ENCODE measurements at places on chromosomes 11 and 22.

GRCh38 chr11:70854901-70855556, 397.3 kb downstream of the SHANK2 start:
- no peak for DNase-seq

DNA sequence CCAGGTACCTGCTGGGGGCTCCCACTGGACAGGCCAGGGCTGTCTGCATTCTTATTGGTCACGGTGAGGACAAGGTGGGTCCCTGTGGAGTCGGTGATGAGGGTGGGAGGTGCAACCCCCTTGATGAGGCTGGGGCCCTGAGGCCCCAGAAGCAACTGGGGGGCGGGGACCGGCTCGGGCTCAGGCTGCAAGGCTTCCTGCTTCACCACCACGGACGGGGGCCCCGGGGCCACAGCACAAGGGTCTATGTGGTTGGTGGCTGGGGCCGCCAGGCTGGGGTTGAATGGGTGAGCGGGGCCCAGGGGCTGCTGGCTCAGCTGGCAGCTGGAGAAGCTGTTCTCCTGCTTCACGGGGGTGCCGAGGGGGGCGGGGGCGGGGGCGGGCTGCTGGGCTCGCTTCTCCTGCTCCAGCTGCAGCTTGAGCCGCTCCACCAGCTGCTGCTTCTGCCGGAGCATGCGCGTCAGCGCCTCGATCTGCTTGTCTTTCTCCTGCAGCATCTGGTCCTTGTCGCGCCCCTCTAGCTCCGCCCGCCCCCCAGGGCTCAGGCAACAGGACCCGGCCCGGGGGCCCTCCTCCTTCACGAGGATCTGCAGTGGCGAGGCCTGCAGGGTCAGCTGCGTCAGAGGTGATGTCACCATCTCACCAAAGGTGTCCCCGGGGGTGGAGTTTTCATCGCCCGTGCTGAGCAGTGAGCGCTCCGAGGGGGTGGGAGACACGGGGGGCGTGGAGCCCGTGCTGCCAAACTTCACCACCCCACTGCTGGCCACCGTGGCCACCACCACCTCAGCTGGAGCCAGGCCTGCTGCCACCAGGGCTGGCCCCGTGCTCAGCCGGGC, 48.2 kb downstream of the SGSM3 start:
- DNase-seq: no peak

- no peak for DNase-seq
Observed at GRCh38 chr11:130830566-130830965, 85.7 kb downstream of the SNX19 start.

DNA sequence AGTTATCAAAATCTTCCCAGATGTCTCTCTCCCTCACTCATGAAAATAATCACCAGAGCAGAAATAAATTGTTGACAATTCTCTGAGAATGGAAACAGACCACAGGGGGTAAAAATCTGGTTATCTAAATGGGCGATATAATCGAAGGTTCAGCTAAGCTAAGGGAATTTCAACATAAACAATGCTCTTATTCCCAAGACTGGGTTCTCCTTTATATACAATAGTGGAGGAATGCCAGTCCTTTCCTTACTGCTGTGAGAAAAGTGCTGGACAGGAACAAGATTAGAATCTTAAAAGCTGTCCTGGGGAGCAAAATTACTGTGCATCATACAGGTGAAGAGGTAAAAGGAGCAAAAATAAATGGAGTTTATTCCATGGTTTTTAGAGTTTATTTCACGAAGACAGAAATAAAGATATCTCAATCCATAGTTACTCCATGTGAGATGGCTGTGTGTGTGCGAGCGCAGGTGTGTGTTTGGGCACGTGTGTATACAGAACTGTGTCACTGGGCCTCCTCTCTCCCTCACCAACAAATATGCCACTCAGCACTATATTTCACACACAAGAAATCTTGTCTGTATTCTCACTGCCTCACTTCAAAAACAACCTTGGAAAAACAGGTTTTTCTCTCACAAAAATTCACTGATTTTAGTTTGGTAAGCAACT, 385.6 kb downstream of the DCDC1 start:
- DNase-seq: no peak

DNA sequence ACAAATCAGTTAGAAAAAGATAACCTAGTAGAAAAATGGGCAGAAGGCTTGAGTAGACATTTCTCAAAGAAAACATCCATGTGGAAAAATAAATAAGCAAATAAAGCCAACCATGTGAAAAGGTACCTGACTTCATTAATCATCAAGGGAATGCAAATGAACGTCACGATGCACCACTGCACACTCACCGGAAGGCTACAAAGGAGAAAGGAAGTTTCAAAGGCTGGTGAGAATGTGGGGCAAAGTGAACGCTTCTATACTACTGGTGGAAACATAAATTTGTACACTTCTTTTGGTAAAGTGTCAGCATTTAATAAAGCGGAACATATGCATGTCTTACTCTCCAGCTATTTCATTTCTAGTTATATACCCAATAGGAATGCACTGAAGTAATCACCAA, 166.8 kb downstream of the CSNK2A3 start:
- no peak for DNase-seq

GRCh38 chr22:31998784-31999385, 44.2 kb upstream of the SLC5A1 start:
- DNase-seq: no peak

DNA sequence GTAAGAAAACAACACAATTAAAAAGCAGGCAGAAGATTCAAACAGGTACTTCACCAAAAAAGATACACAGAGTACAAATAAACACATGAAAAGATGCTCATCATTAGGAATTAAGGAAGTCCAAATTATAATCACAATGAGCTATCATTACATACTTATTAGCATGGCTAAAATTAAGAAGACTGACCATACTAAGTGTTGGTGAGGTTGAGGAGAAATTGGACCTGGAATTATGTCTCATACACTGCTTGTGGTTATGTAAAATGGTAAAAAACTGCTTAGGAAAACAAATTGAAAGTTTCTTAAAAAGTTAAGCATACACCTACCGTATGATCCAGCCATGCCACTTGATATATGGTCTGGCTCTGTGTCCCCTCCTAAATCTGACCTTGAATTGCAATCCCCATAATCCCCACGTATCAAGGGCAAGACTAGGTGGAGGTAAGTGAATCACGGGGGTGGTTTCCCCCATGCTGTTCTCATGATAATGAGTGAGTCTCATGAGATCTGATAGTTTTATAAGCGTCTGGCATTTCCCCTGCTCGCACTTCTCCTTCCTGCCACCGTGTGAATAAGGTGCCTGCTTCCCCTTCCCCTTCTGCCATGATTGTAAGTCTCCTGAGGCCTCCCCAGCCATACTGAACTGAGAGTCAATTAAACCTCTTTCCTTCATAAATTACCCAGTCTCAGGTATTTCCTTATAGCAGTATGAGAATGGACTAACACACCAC, 4.8 kb downstream of the SAAL1 start:
- no peak for DNase-seq

DNA sequence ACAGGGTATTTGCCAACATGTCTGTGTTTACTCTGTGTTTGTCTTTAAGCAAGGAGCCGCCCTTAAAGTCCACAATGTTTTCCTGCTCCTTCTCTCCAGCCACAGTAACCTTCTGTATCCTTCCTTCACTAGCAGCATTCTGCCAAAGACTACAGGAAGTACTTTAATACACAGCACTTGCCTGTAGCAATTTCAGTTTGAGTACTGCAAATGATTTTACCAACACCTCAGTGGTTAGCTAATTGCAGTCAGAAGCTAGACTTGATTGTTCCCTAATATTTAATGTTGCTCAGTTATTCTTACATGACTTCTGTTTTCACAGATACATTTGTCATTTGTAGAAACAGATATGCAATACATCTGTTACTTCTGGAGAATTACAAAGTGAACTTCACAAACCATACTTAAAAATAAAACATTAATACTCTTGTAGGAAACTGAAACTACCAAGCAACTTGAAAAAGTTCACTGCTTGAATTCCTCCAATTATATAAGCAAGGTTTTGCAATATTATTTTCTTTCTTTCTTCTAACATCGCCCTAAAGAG, 69.1 kb downstream of the FCHSD2 start:
- DNase-seq: no peak

DNA sequence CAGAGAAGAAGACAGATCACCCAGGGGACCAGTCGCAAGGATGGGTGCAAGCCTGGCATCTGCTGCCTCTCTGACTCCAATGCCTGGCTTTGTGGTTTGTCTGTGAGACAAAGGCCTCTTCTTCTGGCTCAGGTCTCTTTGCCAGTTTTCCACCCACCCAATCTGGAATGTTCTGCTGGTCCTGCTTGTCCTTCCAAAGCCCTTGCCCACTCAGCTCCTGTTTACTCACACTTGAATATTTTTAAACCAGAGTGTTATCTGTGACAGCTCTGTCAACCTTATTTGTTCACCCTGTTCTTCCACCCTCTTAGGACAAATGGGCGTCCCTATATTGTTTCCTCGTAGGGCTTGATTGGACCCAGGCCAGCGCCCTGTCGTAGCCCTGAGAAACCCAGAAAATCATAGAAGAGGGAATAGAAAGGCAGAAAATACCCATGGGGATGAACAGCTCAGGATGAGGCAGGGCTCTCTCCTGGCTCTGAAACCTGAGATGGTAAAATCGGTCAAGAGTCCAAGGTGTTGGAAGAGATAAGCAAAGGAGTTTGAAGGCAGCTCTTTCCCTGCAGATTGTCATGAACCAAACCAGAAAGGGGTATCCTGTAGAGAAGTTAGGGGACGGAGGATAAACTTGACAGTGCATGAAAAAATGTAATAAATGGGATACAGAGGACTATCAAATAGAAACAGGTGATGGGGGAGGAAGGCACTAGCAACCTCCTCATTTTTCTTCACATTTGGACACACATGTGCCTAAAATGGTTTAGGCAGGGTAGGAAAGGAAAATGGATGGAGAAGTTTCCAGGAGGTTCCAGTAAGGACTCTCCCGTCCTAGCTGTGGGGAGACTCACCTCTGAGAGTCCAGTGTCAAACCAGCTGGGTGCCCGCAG, 651 bp downstream of the CRYAB start:
- no peak for DNase-seq

- DNase-seq: no peak
Observed at GRCh38 chr11:13183094-13183825, 94.3 kb upstream of the BMAL1 start.

DNA sequence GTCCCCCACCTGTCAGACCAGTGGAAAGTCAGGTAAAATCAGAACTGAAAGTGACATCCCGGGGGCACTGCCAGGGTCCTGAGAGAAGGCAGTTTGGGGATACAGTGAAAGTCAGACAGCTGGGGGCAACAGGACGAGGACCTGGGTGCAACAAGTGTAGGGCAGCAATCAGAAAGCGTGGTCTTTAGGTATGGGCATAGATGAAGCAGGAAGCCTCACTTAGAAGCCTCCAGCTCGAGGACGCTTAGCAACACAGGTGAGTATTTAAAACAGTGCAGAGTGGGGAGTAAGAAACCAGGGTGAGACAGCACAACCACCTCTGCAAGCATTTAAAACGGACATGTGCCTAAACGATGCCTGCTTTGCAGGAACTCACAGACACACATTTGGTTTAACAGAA, 64.6 kb upstream of the POU2AF1 start:
- no peak for DNase-seq

GRCh38 chr22:23806837-23807236, 20.1 kb downstream of the SMARCB1 start:
- no peak for DNase-seq

DNA sequence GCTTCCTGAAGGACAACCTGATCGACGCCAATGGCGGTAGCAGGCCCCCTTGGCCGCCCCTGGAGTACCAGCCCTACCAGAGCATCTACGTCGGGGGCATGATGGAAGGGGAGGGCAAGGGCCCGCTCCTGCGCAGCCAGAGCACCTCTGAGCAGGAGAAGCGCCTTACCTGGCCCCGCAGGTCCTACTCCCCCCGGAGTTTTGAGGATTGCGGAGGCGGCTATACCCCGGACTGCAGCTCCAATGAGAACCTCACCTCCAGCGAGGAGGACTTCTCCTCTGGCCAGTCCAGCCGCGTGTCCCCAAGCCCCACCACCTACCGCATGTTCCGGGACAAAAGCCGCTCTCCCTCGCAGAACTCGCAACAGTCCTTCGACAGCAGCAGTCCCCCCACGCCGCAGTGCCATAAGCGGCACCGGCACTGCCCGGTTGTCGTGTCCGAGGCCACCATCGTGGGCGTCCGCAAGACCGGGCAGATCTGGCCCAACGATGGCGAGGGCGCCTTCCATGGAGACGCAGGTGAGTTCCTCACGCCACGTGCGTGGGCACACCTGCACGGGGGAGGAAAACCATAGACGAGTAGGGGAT, 1.5 kb downstream of the BCR start:
- no peak for DNase-seq

- no peak for DNase-seq
Observed at GRCh38 chr22:23457380-23457985, 122.6 kb downstream of the IGLL1 start.

- DNase-seq: no peak
Observed at GRCh38 chr11:64758330-64759079, 1.3 kb downstream of the PYGM start.

GRCh38 chr22:26199665-26200064, 30.4 kb downstream of the SEZ6L start:
- no peak for DNase-seq

DNA sequence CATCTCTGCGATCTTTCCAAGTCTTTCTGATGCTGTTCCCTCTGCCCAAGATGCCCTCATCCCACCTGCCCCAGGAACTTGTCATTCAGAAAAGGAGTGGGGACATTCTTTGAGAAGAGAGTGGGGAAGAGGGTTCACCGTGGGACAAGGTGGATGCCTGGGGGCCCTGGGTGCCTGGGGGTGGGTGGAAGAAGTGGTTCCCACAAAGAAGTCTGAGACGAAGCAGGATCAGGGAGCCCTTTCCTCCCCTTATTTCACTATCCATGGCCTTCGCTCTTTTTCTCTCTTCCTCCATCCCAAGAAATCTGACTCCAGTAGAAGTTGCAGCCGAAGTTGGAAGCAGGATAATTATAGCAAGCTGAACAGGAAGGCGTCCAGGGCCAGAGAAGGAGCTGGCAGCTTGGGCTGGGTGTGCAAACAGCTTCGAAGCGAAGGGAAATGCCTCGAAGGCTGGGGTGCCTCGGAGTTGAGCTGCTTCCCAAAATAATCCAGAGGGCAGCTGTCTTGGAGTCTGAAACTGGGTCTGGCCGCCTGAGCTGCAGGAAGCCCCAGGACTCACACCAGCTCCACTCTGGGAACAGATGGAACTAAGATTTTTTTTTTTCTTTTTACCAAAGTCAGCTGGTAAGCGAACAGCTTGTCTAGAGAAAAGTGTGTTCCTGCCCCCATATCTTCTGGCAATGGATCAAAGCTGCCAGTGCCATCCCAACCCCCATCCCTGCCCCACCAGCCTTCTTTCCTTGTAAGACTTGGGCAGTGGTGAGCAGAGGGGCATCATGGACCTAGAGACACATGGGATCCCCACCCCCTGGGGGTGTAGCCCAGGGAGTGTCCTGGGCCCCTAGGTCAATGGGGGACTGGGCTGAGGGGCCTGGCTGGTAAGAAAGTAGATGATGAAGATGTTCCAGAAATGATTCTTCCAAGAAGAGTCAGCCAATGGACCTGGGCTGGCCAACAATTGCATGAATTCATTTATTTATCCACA, 31.5 kb downstream of the PARVG start:
- no peak for DNase-seq

DNA sequence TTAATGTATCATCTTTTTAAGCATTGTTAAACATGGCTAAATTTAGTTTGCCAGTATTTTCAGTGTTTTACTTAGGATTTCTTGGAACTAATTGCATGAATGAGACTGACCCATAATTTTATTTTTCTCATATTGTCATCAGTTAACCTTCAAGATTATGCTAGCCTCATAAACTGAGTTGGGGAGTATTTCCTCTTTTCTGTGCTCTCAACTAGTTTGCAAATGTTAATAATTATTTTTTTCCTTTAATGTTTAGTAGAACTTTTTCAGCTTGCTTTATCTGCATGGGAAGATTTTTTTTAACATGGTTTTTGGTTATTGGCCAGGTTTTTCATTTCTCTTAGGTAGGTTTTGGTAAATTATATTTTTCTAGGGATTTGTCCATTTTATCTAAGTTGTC, 235.4 kb upstream of the SESN3 start:
- no peak for DNase-seq

Measured in stimulated activated CD4-positive, alpha-beta T cell treated with anti-CD3 and anti-CD28 coated beads, Interleukin-1b, Interleukin-23, amount 100 ng/mL, for 1 hour (primary cell).